CD4-positive, alpha-beta T cell treated with Interleukin-1 beta for 1 hour (primary cell): ENCODE measurements at places on chromosomes 13 and 19.

DNA sequence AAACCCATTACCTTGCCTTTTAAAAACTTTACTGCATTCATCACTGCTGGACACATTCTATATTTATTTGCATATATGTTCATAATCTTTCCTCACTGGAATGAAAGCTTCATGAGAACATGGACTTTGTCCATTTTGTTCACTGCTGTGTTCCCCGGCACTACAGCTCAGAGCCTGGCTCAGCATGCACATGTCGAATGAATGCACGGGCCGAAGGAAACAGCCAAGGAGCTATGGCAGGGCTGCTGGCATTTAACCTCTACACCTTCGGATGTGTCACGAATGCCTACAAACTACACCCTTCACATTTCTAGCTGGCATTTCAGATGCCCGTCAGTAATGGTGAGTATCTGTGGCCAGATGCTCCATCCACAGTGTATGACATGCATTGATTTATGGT is 7.6 kb downstream of the MTIF3 start:
- DNase-seq = no peak

- DNase-seq = no peak
Observed at GRCh38 chr13:50998326-50998725, 88.7 kb downstream of the RNASEH2B start.

DNA sequence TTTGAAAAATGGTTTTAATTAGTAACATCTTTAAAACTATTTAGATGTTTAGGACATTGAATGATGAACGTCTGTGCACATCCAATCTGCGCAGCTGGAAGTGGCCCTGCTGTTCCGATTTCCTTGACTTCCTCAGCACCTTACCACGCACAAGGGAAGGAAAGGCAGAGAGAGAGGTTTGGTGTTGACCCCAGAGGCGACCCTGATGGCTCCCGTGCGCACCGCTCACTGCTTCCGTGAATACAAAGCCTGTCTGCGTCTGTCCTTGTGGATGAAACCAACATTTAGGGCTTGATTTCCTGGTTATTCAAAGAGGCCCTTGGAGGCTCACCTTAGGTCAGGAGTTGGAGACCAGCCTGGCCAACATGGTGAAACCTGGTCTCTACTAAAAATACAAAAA is 8.5 kb downstream of the MCF2L start:
- DNase-seq = no peak

DNA sequence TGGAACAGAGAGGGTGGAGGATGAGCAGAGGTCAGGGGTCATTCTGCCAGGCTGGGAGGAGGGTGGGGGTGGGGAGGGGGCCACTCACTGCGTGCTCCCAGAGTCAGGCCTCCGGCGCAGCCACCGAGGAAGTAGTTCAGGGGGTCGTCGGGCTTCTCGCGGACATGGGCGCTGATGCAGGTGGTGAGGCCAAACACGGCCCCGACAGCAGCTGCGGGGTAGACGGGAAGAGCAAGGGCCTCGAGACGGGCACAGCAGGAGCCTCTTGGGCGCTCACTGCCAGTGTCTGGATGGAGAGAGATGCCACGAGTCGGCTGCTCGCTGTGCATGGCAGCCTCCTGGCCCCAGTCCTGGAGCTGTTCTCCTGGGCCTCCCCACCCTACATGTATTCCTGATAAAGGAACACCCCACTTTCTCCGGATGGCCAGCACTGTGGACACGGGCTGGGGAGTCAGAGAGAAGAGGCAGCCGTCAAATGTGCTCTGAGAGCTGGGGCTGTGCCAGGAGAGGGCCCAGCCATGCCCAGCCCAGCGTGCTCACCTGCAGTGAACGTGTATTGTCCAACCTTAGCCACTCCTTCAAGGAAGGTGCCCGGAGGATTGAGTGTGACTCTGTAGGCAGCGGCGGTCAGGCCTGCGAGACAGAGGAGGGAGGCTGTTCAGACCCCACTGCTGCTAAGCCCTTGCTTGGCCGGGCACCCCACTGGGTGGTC is 7.1 kb downstream of the NDUFA11 start:
- no peak for DNase-seq

GRCh38 chr19:51729781-51730180 is 6.0 kb upstream of the HAS1 start:
- no peak for DNase-seq

- no peak for DNase-seq
Observed at GRCh38 chr19:2567580-2567979, 91.7 kb downstream of the GADD45B start.

DNA sequence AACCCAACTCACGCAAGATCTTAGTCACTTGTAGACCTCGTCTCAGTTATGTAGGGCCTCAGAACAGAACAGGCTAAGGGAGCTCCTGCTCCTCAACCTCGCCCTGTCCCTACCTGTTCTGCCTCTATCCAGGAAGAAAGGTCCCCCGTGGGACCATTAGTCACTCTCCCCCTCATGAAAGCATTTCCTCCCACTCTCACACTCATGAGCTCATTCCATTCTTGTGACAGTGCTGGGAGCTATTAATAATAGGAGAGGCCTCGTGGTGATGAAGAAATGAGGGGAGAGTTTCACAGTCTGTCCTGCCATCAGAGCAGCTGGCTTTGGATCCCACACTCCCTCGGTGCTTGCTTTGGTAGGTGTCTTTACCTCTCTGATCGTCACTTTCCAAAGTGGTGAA is 10.2 kb downstream of the PPP2R1A start:
- DNase-seq = no peak

GRCh38 chr19:31352782-31353651 is 3.8 kb upstream of the TSHZ3 start:
- no peak for DNase-seq

GRCh38 chr19:3129112-3129511 is 6.7 kb upstream of the GNA15 start:
- DNase-seq = peak; percentile 52
